ENCODE measurements at places on chromosomes 2 and 18. TPM values are rescaled to one million over a fixed set of nuclear protein-coding genes. Genes with fewer than 3 reads are reported as not detected.

Gene PSME4
- total RNA-seq: 56.8 TPM

- H3K4me3 ChIP-seq: peak overlapping the region; percentile 81
- DNase-seq: no peak
- peaks cover 76% of the 10 kb centered on the region for H3K4me1 ChIP-seq
- no peaks in the 10 kb centered on the region for H3K27me3 ChIP-seq
Observed at GRCh38 chr2:64731263-64731643, 77.5 kb upstream of the SERTAD2 start.

DNA sequence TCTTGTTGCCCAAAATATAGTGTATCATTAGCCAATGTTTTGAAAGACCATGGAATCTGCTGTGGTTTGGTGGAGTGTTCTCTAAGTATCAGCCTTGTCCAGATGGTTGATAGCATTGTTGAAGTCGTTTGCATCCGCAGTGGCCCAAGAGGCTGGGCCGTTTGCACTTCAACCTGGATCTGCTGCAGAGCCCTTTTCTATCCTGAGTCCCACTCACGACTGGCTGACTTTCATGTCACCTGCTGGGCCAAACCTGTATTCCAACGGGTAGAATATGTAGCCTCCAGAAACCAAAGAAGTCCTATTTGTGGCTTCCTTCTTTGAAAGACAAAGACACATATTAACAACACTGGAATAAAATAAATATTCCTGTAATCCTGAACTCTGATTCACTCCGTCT, 1154.1 kb downstream of the RPIA start:
- peaks cover 2% of the 10 kb centered on the region for H3K36me3 ChIP-seq
- no peak overlapping the region for H3K27ac ChIP-seq
- H3K4me3 ChIP-seq: no peak overlapping the region
- no peak for DNase-seq
- no peaks in the 10 kb centered on the region for H3K27me3 ChIP-seq
- no peaks in the 10 kb centered on the region for H3K4me1 ChIP-seq

GRCh38 chr18:62284637-62285036, 40.5 kb upstream of the TNFRSF11A start:
- H3K27me3 ChIP-seq: no peaks in the 10 kb centered on the region
- H3K36me3 ChIP-seq: peaks cover 49% of the 10 kb centered on the region
- DNase-seq: no peak
- H3K27ac ChIP-seq: no peak overlapping the region
- no peak overlapping the region for H3K4me3 ChIP-seq

- H3K27me3 ChIP-seq: no peaks in the 10 kb centered on the region
- no peaks in the 10 kb centered on the region for H3K36me3 ChIP-seq
- no peak for DNase-seq
- no peaks in the 10 kb centered on the region for H3K4me1 ChIP-seq
- H3K4me3 ChIP-seq: no peak overlapping the region
Observed at GRCh38 chr18:45730832-45731575, 7.0 kb downstream of the SLC14A1 start.

Gene UPP2
- not detected for total RNA-seq

Gene DNER
- total RNA-seq: not detected

Gene LBX2
- total RNA-seq: 0.32 TPM

GRCh38 chr2:208012449-208012848, 12.9 kb downstream of the PLEKHM3 start:
- no peaks in the 10 kb centered on the region for H3K27me3 ChIP-seq
- no peak for DNase-seq
- no peaks in the 10 kb centered on the region for H3K36me3 ChIP-seq
- H3K4me3 ChIP-seq: no peak overlapping the region
- peaks cover 18% of the 10 kb centered on the region for H3K4me1 ChIP-seq
- no peak overlapping the region for H3K27ac ChIP-seq

Data from activated CD8-positive, alpha-beta T cell treated with anti-CD3 and anti-CD28 coated beads, Interleukin-2, amount 10 ng/mL, durations not matched to agents 7 days and 5 days (primary cell).